SIG-M5 (cell line): ENCODE measurements at places on chromosomes 6 and 20.

GRCh38 chr20:8865636-8866035 is 203.3 kb upstream of the PLCB4 start:
- no peak for DNase-seq

GRCh38 chr6:70253923-70254322 is 49.0 kb downstream of the COL9A1 start:
- DNase-seq: no peak

- DNase-seq: no peak
Measured at GRCh38 chr6:145809211-145809610, 5.4 kb downstream of the FBXO30 start.

DNA sequence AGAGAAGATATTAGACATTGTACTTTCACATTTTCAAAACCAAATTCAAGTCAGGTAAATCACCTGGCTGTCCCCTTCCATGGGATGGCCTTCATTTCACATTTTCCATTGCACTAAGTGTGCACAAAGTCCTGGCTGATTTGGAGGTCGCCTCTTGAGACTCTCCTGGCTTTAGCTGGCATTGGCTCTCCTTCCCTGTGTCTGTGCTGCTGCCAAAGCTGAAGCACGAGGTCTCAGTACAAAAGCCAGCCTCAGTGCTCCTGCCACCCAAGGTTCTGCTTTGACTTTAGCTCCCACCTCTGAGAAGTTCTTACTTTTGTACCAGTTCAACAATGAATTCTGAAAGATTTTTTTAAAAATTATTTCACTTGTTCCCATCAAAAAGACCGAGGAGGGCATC is 289.2 kb upstream of the CNR1 start:
- DNase-seq: no peak

GRCh38 chr20:12383821-12384220 is 466.1 kb downstream of the BTBD3 start:
- DNase-seq: no peak

DNA sequence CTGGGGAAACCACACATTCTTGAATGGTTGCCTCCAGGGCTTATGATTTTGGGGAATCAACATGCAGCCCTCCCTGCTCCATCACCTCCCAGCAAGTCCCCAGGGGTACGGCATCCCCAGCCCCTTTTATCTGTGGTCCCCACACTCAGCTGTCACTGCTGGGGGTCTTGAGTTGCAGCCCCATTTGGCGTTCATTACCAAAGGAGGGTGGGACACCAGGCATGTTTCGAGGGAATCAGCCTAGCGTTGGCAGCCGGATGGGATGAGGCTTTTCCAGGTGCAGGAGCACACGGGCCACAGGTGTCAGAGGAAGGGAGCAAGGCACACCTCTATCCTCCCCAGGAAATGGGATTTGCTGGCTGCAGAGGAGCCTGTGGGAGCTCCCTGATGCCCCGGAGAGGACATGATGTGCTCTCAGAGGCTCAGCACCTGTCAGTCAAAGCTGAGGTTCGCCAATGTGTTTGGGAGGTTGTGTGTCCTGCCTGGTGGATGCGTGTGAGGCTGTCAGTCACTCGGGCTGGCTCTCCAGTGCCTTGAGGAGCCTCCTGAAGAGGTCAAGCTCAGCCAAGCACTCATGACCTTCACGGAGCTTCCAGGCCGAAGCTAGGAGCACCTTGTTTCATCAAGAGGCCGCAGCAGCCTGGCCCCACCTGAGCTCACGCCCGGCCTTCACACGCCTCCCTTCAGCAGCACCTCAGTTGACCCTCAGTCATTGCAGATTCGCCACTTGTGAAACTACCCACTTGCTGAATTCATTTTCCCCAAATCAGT is 95.0 kb downstream of the ERMARD start:
- no peak for DNase-seq

DNA sequence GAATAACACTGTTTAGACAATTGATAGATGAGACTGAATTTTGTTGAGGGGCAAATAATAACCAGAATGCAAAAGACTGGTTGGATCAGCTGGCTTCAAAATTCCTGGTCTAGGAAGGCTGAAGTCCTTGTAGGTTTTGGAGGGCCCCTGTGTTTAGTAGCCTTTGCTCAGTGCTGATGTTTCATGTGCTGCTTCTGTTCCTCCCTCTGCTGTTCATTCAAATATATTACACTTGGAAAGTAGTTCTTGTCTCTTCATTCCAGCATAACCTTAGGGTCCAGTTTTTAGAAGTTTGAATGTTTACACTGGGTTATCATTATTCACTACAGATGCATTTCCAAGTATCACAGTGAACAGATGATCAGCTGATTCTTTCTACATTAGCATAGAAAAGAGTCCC is 72.5 kb downstream of the FLRT3 start:
- no peak for DNase-seq

DNA sequence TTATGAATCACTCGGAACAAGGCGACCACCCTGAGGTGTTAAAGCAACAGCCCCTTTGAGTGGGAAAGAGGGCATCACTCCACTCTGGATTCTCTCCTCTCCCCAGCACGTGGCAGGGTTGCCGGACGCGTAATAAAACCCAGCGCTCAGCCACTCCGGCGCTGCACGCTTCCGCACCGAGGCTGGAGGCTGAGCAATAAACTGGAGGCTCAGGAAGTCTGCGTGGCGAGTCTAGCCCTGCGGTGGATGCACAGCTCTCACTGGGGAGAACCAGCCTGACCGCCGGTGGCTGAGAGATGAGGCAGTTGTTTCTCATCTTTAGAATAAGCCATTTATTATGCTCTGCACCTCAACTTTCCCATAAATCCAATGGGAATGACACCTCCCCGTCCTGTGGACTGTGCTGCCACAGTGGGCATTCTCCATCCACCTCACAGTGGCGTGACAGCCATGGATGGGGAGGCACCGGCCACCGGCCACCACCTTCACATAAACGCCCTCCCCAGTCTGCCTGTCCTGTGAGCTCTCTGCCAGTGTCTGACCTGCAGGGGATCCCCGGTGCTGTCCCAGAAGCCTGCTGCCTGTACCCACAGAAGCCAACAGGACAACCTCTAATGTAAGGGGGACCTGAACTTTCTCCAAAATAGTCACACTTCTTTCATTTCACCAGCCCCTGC is 64.2 kb upstream of the GGTLC1 start:
- DNase-seq: no peak

- no peak for DNase-seq
Measured at GRCh38 chr20:7010527-7010926, 243.0 kb downstream of the BMP2 start.

DNA sequence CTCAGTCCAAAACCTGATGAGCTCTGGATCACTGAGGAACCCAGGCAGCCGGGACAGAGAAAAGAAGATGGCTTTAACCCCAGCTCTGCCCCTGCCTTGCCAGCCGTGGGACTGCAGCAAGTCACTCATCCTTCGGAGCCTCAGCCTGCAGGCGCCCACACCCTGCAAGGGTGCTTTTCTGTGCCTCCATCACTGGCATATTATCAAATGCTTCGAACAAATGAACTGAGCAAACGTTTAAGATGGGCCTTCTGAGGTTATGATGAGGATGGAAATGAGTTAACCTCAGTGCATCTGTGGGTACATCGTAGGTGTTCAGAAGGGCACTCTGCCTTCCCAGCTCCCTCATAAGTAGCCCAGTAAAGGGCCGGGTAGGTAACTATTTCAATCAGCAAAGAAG is 79.0 kb downstream of the NFATC2 start:
- no peak for DNase-seq

GRCh38 chr6:31114970-31115849 is 610 bp downstream of the PSORS1C1 start:
- no peak for DNase-seq

GRCh38 chr6:34950849-34951248 is 61.8 kb downstream of the ANKS1A start:
- DNase-seq: no peak

DNA sequence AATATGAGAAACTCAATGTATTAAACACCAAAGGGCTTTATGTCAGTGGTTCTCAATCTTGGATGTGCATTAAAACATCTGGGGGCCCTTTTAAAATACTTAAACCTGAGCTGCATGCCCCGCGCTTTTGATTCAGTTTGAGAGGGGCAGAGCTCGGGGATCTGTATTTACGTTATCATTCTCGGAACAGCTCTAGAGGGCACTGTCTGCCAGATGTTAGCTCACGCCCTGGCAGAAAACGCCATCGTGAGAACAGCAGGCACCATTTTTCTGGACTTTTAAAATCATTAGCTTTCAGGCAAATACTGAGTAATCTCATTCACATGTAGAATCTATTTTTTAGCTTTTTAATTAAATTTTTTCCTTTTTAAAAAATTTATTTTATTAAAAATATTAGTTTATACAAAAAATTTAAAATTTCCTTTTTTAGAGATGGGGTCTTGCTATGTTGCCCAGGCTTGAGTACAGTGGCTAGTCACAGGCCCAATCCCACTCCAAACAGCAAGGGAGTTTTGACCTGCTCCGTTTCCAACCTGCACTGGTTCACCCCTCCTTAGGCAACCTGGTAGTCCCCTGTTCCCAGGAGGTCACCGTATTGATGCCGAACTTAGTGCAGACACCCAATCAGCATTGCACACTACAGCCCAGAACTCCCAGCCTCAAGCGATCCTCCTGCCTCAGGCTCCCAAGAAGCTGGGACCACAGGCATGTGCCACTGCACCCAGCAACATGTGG is 30.0 kb upstream of the ZNF133 start:
- no peak for DNase-seq

GRCh38 chr6:108585359-108585758 is 24.6 kb downstream of the FOXO3 start:
- DNase-seq: no peak

DNA sequence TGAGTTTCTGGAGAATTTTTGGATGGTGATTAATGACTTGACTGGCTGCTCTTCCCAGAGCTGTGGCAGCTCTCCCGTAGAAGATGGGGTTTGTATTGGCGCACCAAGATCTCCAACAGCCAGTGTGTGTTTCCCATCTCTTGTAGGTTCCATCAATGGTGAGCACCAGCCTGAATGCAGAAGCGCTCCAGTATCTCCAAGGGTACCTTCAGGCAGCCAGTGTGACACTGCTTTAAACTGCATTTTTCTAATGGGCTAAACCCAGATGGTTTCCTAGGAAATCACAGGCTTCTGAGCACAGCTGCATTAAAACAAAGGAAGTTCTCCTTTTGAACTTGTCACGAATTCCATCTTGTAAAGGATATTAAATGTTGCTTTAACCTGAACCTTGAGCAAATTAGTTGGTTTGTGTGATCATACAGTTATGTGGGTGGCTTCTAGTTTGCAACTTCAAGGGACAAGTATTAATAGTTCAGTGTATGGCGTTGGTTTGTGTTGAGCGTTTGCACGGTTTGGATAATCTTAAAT is 50.2 kb downstream of the CSE1L start:
- no peak for DNase-seq

DNA sequence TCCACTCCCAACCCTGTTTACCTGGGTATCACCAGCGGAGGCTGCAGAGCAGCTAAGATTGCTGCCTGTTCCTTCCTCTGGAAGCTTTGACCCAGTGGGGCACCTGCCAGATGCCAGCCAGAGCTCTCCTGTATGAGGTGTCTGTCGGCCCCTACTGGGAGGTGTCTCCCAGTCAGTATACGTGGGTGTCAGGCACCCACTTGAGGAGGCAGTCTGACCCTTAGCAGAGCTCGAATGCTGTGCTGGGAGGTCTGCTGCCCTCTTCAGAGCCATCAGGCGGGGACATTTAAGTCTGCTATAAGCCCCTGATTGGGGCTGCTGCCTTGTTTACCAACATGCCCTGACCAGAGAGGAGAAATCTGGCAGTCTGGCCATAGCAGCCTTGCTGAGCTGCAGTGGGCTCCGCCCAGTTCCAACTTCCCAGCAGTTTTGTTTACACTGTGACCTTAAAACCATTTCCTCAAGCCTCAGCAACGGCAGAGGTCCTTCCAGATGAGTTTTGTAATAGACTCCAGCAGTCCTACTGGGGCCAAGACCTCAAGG is 2.8 kb downstream of the RAET1E start:
- DNase-seq: no peak

GRCh38 chr6:74573613-74574012 is 632.2 kb downstream of the COL12A1 start:
- DNase-seq: no peak

GRCh38 chr20:52748285-52748932 is 223.7 kb upstream of the TSHZ2 start:
- no peak for DNase-seq

DNA sequence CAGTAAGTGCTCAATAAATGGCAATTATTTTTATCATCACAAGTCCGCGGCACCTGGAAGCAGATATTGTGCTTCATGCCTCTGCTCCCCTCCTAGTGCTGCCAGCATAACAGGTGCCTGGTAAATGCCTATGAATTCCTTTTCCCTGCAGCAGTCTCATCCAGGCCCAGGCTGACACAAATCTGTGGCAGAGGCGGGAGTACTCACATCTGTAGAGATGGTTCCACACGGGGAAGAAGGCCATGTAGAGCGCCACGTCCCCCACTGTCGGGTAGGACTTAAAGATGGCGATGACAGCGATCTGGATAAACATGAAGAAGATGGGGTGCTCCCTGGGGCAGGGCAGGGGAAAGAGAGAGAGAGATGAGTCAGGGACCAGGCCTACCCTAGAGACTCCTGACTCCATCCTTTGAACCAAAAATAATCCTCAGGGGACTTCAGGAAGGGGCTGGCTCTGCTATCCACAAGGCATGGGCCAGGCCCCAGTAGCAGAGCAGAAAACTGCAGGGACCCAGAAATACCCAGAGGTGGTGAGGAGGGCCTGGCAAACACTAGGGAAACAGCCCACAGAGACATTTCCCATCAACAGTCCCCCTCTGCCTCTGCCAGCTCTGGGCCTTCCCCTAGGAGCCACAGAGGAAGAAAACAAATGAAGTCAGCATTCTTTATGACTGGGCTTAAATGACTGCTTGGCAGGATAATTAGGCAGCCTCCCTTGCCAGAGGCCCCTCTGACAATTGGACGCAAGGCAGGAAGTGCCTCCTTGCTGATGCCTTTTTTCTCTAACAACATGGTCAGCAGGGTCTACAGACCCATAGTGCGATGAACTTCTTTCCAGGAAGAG is 23.0 kb downstream of the MAP1LC3A start:
- no peak for DNase-seq

DNA sequence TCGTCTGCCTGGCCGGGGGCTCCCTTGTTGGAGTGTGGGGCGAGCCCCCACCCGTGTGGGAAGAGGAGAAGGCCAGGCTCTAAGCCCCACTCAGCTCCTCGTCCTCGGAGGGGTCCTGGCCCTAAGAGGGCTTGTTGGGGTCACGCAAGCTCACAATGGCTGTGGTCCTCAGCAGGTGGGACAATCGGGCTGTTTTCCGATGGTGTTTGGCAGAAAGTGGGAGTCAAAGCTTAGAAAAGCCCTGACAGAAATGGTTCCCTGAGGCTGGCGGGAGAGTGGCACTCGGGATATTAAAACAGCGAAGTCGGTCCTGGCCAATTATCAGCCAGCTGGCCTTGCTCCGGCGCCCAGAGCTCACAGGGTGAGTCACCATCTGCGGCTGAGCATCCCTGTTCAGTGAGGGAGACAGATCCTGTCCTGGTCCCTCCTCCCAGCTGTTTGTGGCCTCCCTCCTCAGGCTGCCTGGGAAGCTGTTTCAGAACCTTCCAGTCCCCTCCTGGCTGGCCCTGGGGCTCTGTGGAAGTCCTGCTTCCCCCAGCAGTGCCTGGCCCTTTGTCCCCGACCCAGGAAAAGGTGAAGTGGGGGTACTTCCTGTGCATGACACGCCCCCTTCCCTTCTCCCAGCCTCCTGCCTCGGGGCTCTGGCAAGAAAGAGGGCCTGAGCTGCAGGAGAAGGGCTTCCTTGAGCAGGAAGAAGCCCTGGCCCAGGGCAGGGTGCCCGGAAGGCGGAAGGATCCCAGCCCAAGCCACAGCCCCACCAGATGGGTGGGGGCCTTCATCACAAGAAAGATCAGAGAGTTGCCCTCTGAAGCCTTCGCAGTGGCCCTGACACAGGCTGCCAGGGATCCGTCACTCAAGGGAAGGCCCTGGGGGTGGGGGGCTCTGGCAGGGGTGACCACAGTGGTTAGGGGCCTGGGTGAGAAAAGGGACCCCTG is 53.6 kb upstream of the BHLHE23 start:
- DNase-seq: no peak
